ENCODE measurements at places on chromosomes 6 and 20. TPM values are rescaled to one million over a fixed set of nuclear protein-coding genes. Genes with fewer than 3 reads are reported as not detected.
A peak's percentile ranks its signal among the peaks of the same experiment; 100 is the strongest.

The TSPO2 gene
- total RNA-seq, result not detected

- no peaks in the 10 kb centered on the region for H3K27me3 ChIP-seq
- no peak overlapping the region for H3K27ac ChIP-seq
- H3K4me1 ChIP-seq, result no peaks in the 10 kb centered on the region
- no peaks in the 10 kb centered on the region for H3K36me3 ChIP-seq
- no peak for DNase-seq
These were observed 888.8 kb downstream of the QKI start for GRCh38 chr6:164303102-164303964.

The IPCEF1 gene
- 0.70 TPM for total RNA-seq

GRCh38 chr6:136201732-136202131 lies 48.4 kb downstream of the MTFR2 start:
- no peak overlapping the region for H3K27ac ChIP-seq
- no peaks in the 10 kb centered on the region for H3K27me3 ChIP-seq
- no peaks in the 10 kb centered on the region for H3K36me3 ChIP-seq

The NOTCH4 gene
- total RNA-seq, result 10.3 TPM

The FERMT1 gene
- total RNA-seq, result not detected

The TSHZ2 gene
- total RNA-seq, result 7.7 TPM

GRCh38 chr20:17138237-17138636 lies 88.6 kb upstream of the PCSK2 start:
- H3K27ac ChIP-seq, result no peak overlapping the region
- no peak overlapping the region for H3K4me3 ChIP-seq
- no peak for DNase-seq
- no peaks in the 10 kb centered on the region for H3K27me3 ChIP-seq
- no peaks in the 10 kb centered on the region for H3K4me1 ChIP-seq

The MRAP2 gene
- total RNA-seq, result not detected

DNA sequence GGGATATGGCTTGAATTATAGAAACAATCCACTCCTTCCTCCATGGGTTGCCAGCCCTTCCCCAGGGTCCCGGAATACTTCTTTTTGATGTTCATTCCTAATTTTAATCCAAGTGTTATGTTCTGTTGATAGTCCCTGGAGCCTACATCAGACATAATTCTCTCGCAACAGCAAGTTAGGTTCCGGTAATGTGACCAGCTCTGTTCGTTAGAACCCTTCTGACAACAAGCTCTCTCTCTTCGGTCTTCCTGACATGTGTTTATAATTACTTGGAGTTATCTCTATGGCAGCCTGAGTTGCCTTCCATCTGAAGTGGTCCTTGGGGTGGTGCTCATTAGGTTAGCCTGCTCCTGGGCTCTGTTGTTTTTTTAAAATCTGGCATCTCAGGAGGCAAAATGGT lies 506.9 kb upstream of the JARID2 start:
- peak overlapping the region; percentile 20 for H3K4me3 ChIP-seq
- H3K27ac ChIP-seq, result peak overlapping the region; percentile 20
- no peaks in the 10 kb centered on the region for H3K36me3 ChIP-seq
- peak; percentile 59 for DNase-seq
